ENCODE measurements at places on chromosomes 4 and X.

DNA sequence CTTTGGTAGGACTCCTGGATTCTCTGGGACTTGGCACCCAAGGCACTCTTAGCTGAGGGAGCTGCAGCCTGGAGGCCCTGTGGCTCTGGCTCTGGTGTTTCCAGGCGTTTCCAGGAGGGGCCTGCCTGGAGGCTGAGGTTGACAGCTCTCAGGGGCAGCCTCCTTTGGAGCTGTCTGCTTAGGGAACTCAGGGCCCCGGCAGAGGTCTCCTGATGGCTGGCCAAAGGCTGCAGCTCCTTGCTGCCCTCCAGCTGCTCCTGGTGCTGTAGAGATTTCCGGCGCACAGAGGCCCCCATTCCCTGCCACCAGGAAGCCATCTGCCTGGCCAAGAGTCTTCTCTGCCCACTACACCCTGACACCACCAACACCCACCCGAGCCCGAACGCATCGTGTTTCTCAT is 25.3 kb upstream of the ARHGEF38 start:
- DNase-seq, result no peak

DNA sequence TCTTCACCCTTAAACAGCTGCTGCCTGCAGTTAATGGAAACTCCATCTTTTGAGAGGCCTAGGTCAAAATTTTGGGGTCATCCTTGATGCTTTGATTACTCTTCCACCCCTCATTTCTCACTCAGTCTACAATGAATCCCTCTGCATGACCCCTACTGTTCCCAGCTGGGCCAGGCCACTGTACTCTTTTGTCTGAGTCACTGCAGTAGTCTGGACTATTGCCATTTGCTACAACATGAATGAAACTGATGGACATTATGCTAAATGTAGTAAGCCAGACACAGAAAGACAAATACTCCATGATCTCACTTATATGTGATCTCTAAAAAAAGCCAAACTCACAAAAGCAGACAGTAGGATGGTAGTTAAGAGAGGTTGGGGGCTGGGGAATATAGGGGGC is 28.3 kb downstream of the STK32B start:
- no peak for DNase-seq

DNA sequence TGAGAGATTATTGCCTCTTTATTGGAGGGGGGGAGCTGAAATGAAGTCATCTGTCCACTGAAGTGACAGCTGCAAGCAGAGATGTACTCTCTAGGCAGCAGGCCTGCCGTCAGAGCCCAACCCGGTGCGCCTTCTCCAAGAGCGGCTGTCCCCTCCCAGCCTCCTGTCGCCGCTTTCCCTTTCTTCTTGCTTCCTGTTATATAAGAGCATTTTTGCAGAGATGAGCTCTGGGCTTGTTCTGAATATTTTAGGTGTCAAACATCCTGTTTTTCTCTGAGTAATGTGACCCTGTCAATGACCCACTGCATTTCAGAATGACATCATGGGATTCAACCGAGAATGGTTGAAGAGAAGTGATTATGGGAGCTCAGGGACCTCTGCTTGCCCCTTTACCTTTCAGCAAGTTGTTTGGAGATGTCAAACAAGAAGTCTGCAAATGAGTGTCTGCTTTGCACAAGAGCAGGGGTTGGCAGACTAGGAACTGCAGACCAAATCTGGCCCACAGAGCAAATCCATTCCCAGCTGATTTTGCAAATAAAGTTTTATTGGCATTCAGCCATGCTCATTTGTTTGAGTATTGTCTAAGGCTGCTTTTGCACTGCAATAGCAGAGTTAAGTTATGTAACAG is 79.9 kb downstream of the SLC9A6 start:
- no peak for DNase-seq

GRCh38 chr4:94304365-94304971 is 38.2 kb downstream of the HPGDS start:
- DNase-seq, result no peak

DNA sequence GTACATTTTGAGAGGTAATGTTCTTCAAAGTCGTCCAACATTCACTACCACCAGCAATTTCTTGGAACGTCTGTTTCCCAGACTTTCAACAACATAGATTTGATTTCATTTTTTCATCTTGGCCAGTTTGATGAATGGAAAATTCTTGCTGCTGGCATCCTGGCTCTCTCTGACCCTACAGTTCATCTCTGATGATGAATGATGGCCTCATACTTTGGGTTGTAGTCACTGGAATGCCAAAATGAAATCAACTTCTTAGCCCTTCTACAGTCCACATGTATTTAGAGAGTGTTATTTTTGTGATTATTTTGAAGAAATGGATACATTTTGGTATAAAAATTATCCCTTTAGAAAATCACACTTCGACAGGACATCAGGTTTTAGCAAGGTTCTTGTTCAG is 8.8 kb downstream of the CHST7 start:
- no peak for DNase-seq

GRCh38 chr4:79241846-79242245 is 84.0 kb downstream of the NAA11 start:
- no peak for DNase-seq

DNA sequence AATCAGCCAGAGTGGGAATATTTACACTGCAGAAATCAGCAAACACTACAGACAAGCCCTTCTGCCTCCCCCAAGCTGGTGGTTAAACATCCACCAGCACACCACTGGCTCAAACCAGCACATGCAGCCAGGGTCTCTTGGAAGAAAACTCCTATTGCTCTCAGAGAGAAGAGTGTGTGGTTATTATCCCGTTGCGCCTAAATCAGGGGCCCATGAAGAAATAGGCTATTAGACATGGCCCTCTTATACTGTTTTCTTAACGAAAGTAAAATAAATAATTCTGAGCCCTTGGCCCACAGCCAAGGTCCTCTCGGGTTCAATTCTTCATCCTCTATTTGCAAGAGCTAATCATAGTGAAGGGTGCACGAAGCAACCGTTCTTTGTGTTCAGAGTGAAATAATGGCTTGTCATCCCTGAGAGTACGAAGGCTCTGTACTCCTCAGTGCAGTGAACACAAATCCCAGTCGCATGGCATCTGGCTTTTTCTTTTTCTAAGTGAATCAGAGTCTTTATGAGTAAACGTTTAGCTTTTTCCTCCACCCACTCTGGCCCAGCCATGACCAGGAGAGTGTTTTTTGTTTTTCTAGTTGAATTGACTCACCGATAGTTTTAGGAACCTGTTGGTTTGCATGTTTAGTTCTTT is 33.4 kb upstream of the RBM47 start:
- no peak for DNase-seq
